ENCODE measurements at places on chromosomes 12 and 14. TPM values are rescaled to one million over a fixed set of nuclear protein-coding genes. Genes with fewer than 3 reads are reported as not detected.

DNA sequence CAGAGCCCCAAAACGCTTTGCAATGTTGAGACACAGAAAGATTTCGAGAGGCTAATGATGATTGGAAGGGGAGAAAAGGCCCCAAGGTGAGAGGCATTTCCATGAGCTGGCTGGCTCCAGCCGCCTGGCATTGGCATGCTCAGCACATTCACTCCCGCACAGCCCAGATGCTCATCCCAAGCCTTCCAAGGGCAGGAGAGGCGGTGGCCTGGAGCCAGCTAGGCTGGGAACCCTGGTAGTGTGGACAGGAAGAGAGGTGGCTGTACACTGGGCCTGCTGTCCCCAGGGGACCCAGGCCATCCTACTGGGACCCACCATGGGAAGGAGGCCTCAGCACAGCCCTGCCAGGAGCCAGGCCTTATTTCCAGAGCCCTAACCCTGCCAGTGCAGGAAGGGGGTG is 72.2 kb downstream of the SPTB start:
- no peaks in the 10 kb centered on the region for H3K36me3 ChIP-seq
- peaks cover 45% of the 10 kb centered on the region for H3K4me1 ChIP-seq
- H3K27ac ChIP-seq: no peak overlapping the region
- DNase-seq: no peak
- H3K27me3 ChIP-seq: no peaks in the 10 kb centered on the region
- H3K4me3 ChIP-seq: no peak overlapping the region

DNA sequence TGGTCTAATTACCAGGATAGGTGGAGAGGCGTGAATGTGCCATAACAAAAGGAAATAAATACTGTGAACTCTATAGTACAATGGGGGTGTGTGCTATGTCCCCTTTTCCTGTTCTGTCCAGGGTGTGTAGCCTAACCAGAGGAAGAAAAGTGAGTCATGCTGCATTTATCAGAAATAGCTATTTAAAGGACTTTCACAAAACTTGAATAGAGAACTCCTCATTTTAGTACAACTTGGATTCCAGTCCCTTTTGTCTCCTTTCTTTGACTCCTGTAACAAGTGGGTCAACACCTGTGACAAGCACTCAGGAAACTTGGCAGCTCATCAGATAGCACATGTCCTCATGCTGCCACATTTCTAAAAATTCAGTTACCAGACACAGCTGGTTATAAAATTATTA is 123.4 kb downstream of the CCDC91 start:
- H3K36me3 ChIP-seq: peaks cover 16% of the 10 kb centered on the region
- DNase-seq: no peak
- H3K27me3 ChIP-seq: no peaks in the 10 kb centered on the region
- no peak overlapping the region for H3K4me3 ChIP-seq
- 0 out of 2 replicates have a peak, but pooled peaks cover 7% of the 10 kb centered on the region for H3K4me1 ChIP-seq
- no peak overlapping the region for H3K27ac ChIP-seq

DNA sequence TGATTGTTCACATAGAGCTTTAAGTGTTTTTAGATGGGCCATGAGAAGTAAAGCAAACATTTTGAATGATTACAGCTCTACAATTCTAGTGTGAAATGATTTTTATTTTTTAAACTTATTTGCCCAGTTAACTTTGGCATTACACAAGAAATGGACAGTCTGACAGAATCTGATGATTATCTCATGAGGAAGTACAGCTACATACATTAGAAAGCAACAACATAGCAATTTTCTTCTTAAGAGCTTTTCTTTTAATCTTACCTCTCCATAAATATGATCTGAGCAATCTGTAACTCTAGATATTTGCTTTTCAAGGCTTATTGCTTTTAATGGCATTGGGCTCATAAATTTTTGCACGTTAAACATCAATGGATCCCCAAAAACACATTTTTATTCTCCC is 26.5 kb upstream of the PPP1R12A start:
- DNase-seq: no peak
- no peak overlapping the region for H3K4me3 ChIP-seq
- no peaks in the 10 kb centered on the region for H3K27me3 ChIP-seq
- no peaks in the 10 kb centered on the region for H3K4me1 ChIP-seq
- no peak overlapping the region for H3K27ac ChIP-seq

- DNase-seq: no peak
- H3K36me3 ChIP-seq: no peaks in the 10 kb centered on the region
- no peaks in the 10 kb centered on the region for H3K4me1 ChIP-seq
- H3K4me3 ChIP-seq: no peak overlapping the region
Observed at GRCh38 chr14:99179506-99179905, 92.5 kb downstream of the BCL11B start.

GRCh38 chr14:41280745-41281144 is 325.9 kb upstream of the LRFN5 start:
- no peaks in the 10 kb centered on the region for H3K4me1 ChIP-seq
- no peaks in the 10 kb centered on the region for H3K36me3 ChIP-seq
- no peak for DNase-seq
- no peak overlapping the region for H3K4me3 ChIP-seq

DNA sequence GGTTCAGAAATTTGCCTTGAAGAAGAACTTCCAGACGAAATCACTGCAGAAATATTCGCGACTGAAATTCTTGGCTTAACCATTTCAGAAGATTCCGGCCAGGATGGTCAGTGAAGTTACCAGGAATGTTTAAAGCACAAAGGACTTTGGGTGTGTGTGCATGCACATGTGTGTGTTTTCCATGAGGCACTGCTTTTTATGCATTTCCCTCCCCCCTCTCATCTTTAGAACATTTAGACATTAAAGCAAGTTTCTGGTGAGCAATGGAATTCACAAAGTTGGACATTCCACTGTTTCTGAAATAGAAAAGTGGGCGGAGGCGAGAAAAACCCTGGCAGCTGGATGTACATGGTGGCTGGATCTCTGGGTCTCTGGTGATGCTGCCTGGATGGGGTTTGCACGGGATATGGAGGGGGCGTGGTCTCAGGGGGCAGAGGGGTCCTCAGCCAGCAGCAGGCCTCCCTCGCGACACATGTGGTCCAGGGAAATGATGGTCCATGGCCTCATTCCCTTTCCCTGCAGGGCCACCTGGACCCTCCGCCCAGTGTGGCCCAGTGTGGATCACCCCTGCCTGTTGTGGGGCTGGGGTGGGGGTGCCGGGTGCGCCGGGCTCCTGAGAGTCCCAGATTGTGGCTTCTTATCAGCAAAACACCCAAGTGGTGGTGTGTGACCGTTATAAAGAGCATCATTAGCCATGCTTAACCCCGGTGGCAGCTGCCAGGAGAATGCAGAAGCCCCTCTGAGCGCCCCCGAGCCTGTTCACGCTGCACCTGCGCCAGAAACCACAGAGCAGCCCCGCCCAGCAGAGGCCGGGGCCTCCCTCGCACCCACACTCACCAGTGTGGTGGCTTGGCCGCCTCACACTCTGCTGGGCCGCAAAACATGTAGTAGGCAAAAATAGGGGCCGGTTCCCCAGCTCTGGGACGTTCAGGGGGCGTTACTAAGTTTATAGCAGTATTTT is 17.8 kb upstream of the BCL7A start:
- H3K4me1 ChIP-seq: no peaks in the 10 kb centered on the region
- no peak overlapping the region for H3K27ac ChIP-seq
- no peak overlapping the region for H3K4me3 ChIP-seq
- no peaks in the 10 kb centered on the region for H3K27me3 ChIP-seq
- no peak for DNase-seq
- no peaks in the 10 kb centered on the region for H3K36me3 ChIP-seq

DNA sequence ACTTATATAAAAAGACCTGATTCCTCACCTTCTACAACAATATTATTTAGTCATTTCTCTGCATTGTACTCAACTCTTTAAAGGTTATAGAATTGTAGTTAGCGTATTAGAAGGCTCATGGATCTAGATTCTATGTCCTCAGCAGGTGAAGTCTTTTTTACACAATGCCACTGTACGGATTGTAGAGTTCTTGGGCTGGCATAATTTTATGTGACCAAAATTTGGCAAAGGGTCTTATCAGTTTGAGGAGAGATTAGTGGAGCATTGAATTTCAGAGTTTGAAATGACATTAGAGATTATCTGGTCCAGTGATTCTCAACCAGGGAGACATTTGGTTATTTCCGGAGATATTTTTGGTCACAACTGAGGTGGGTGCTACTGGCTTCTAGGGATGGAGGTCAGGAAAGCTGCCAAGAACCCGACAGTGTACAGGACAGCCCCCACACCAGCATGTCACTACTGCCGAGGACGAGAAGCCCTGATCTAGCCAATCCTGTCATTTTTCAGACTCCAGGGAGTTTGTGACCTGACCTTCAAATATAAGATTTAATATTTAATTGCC is 63.9 kb downstream of the BICD1 start:
- H3K27me3 ChIP-seq: no peaks in the 10 kb centered on the region
- no peaks in the 10 kb centered on the region for H3K4me1 ChIP-seq
- H3K4me3 ChIP-seq: no peak overlapping the region
- no peak for DNase-seq

- H3K36me3 ChIP-seq: peaks cover 56% of the 10 kb centered on the region
- DNase-seq: peak; percentile 88
- H3K27me3 ChIP-seq: no peaks in the 10 kb centered on the region
- peaks cover 33% of the 10 kb centered on the region for H3K4me1 ChIP-seq
- no peak overlapping the region for H3K4me3 ChIP-seq
Observed at GRCh38 chr14:67680121-67680602, 5.7 kb upstream of the VTI1B start.

DNA sequence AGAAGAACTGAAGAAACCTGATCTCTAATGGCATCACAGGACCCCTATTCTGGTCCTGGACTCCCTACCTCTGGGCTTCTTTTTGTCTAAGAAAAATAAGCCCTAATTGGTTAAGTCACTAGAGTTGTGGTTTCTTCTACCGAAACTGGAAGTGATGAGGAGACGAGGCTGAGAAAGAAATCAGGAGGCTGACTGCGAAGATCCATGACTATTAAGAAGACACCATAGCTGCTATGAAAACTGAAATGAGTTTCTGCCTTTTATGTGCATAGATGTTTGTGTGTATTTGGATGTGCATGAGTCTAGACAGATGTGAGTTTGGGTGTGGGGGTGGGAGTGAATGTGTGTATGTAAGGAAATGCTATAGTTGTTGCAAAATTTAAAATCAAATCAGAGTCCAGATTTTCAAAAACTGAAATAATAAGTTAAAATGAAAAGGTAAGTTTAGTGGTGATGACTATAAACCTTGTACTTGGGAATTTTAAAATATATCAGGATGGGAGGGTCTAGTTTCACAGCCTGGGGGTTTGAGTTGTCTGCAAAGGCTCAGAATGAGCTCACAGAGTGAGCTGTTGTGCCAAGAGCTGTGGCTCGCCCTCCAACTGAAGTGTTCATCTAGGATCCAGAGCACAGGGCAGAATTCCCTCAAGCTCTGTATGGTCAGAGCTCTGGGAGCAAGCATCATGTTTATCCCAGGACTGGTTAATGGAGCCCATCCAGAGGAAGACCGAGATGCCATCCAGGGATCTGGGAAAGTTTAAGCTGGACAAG is 94.9 kb downstream of the VCPKMT start:
- no peak overlapping the region for H3K27ac ChIP-seq
- no peak overlapping the region for H3K4me3 ChIP-seq
- H3K36me3 ChIP-seq: no peaks in the 10 kb centered on the region
- H3K27me3 ChIP-seq: no peaks in the 10 kb centered on the region

DNA sequence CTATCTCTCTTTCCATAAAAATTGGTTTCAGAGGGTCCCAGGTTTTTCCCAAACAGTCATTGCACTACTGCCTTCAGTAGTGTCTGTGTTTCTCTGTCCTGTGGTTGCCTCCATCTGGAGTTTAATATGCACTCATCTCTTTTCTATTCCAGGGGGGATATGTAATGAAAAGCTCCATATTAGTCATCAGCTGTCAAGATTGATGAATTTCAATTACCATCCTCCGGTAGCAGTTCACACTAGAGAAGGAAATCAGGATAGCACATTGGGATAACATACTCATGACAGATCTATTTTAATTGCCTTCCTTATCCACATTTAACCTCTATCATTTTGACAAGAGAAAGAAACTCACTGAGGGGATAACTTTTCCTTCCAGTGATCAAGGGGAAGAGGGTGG is 589.0 kb upstream of the SEL1L start:
- DNase-seq: no peak
- no peaks in the 10 kb centered on the region for H3K4me1 ChIP-seq
- no peaks in the 10 kb centered on the region for H3K27me3 ChIP-seq
- no peaks in the 10 kb centered on the region for H3K36me3 ChIP-seq

GRCh38 chr12:58253663-58254062 is 312.3 kb downstream of the ATP23 start:
- DNase-seq: no peak
- no peak overlapping the region for H3K4me3 ChIP-seq
- no peaks in the 10 kb centered on the region for H3K27me3 ChIP-seq

DNA sequence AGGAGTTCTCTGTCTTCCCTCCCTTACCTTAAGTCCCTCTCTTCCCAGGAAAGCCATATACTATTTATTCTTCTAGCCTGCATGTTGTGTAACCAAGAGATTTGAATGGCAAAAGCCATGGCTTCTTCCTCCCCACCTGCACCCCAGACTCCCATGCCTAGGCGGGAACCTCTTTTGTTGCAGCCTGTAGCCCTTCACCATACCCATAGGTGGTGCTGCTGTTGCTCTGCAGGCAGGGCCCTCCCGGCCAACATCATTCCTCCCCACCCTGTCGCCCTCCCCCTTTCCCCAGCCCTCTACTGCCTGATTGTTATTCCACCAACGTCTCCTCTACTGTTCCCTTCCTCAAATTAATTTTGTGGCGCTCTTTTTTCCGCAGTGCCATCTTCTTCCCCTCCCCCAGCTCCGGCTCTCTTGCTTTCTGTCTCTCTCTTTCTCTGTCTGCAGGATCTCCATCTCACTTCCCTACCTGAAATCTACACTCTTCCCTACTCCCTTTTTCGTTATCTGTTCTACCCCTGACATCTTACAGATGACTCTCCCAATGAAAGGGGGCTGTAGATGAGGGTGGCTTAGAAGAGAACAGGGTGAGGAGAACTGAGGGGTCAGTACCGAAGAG is 13.8 kb downstream of the NGDN start:
- no peak overlapping the region for H3K4me3 ChIP-seq
- no peaks in the 10 kb centered on the region for H3K36me3 ChIP-seq
- H3K27me3 ChIP-seq: no peaks in the 10 kb centered on the region
- no peak overlapping the region for H3K27ac ChIP-seq
- no peak for DNase-seq

- no peaks in the 10 kb centered on the region for H3K4me1 ChIP-seq
- no peaks in the 10 kb centered on the region for H3K36me3 ChIP-seq
- H3K27me3 ChIP-seq: no peaks in the 10 kb centered on the region
- H3K27ac ChIP-seq: no peak overlapping the region
Observed at GRCh38 chr12:10252201-10252600, 39.5 kb downstream of the GABARAPL1 start.

DNA sequence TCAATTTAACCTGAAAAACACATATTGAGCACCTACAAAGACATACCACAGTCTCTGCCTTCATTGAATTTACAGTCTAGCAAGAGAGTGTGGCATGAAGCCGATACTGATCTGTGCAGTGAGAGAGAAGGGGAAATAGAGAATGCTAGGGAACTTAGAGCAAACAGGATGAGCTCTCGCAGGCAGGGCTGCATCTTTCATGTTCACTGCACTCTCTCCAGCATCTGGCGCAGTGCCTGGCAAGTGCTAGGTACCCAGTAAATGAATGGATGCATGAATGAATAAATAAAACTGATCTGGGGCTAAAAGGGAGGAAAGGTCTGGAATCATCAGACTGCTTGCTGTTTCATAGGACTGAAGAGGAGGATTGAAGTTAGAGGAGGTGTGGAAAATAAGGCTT is 256.5 kb upstream of the NPAS3 start:
- no peak overlapping the region for H3K4me3 ChIP-seq
- DNase-seq: no peak
- no peaks in the 10 kb centered on the region for H3K4me1 ChIP-seq
- no peak overlapping the region for H3K27ac ChIP-seq
- H3K27me3 ChIP-seq: no peaks in the 10 kb centered on the region

- peak overlapping the region; percentile 10 for H3K27ac ChIP-seq
- H3K27me3 ChIP-seq: no peaks in the 10 kb centered on the region
- DNase-seq: peak; percentile 47
- no peaks in the 10 kb centered on the region for H3K36me3 ChIP-seq
- peaks cover 34% of the 10 kb centered on the region for H3K4me1 ChIP-seq
Observed at GRCh38 chr14:68586896-68587751, 205.7 kb downstream of the ZFP36L1 start.

KRT73 gene
- total RNA-seq: not detected

ESRRB gene
- total RNA-seq: not detected

Data from PC-9 (cell line).